ENCODE measurements at places on chromosomes 11 and 22.

- DNase-seq, result no peak
Observed at GRCh38 chr22:46596819-46597218, 23.4 kb upstream of the GRAMD4 start.

- no peak for DNase-seq
Observed at GRCh38 chr11:76365038-76365679, 15.8 kb downstream of the THAP12 start.

GRCh38 chr22:25747245-25747944, 5.4 kb downstream of the MYO18B start:
- DNase-seq, result peak; percentile 85

DNA sequence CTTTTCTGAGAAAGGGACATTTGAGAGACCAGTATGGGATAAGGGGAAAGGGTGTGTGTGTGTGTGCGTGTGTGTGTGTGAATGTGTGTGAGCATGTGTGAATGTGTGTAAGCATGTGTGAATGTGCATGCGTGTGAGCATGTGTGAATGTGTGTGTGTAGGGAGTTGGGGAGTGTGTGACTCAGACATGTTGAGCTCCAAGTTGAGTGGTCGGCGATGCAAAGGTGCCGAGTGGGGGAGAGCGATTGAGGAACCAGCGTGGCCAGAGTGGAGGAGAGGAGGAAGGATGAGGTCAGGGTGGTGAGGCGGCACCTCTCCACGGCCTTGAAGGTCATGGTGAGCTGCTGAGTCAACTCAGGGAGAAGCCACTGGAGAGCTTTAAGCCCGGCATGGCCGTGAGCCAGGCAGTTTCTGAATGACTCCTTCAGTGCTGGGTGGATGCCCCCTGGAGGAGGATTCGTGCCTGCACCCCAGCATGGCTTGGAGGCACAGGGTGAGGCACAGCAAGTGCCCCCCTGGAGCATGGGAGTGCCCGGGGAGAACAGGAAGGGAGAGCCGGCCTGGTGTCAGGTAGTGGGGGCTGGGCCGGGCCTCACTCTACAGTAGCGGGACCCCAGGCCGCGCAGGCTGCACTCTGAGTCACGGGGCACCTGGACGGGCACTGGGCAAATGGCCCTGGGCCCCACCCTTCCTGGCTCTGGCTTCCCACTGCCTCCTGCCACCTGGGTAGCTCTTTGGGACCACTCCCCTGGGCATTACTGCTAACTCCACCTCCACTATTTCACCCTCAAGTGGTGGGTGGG, 8.2 kb upstream of the CCDC88B start:
- DNase-seq, result peak; percentile 65

GRCh38 chr11:118265954-118266353, 1.9 kb upstream of the MPZL2 start:
- DNase-seq, result no peak

DNA sequence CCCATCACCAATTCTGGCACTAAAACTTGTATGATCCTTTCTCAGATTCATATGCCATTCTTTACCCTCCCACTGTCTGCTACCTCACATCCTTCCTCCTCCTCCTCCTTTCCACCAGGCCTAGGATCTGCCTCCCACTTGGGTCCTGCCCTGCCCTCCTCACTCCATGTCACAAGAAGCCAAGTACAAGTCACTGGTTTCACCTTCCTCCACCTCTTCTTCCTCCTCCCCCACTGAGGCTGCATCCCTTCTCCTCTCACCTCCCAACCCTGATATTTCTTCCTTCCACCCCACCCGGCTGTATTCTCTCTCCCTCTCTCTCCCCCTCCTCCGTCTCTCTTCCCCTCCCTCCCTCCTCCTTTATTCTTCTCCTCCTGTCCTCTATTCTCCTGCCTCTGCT, 46.6 kb downstream of the LARGE1 start:
- no peak for DNase-seq

DNA sequence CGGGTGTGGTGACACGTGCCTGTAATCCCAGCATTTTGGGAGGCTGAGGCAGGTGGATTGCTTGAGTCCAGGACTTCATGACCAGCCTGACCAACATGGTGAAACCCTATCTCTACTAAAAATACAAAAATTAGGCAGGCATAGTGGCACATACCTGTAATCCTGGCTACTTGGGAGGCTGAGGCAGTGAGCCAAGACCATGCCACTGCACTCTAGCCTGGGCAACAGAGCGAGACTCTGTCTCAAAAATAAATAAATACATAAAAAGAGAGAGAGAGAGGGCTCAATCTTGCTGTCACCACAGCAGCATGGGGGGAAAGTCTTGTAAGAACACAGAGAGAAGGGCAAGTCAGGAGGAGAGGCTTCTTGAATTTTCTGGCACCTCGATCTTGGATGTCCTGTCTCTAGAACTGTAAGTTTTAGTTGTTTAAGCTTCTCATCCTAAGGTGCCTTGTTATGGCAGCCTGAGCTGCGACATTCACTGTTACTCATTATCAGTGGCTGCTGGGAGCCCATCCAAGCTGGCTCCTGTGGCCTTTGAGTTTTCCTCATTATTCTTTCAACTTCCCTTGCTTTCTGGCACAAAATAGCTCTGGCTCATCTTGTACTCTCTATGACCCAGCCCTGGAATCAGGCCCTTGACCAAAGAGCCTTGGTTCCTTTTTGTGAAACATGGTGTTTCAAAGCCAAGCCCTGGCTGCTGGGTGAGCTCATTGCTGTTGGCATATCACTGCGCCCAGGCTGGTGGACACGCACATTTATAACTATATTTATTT, 8.0 kb upstream of the PSMC3 start:
- DNase-seq, result no peak

DNA sequence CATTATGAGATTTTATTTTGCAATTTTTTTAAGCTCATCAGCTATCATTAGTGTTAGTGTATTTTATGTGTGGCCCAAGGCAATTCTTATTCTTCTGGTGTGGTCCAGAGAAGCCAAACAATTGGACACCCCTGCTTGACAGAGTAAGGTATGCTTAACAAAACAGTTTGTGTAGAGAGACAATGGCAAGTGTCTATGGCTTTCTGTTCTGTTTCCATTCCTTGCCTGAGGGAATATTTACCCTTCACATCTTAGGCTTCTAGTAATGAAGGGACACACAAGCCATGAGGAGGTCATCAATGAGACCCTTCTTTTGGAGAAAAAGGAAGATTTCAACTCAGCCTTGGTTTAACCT, 1278.4 kb upstream of the TENM4 start:
- no peak for DNase-seq

DNA sequence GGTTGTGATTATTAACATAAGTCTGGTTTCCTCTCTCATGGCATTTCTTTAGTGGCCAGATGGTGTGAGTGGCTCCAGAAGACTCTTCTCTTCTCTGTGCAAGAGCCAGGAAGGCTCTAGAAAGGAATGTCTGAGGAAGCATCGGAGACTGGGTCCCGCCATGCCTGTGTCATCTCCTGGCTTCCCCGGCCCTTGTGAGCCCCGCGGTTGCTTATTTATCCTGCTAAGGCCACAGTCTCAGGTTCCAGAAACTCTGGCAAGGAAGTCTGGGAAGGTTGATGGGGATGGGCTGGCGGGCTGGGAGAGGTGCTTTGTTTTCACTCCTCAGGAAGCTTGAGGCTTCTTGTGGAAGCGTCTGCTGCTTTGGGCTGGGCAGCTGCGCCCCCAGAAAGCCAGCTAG, 18.9 kb downstream of the BCR start:
- no peak for DNase-seq

- no peak for DNase-seq
Observed at GRCh38 chr11:9211322-9211721, 53.8 kb downstream of the DENND5A start.

GRCh38 chr11:86208572-86208971, 36.0 kb upstream of the EED start:
- no peak for DNase-seq

- no peak for DNase-seq
Observed at GRCh38 chr22:31223786-31224191, 11.7 kb downstream of the LIMK2 start.

DNA sequence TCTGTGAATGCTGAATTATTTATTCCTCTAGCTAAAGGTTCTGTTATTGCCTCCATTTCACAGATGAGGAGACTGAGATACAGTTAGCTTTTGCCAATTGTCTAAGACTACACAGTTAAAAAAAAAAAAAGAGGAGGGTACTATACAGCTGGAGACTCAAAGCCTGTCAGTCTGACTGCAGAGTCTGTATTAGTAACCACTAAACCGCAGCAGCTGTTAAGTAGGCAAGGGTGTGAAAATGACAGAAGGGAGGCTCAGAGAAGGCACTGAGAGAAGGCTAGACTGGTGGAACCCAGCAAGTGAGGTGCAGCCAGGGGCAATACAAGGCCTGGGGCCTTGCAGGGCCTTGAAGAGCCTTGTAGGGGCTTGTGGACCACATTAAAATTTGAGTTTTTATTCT, 181.2 kb downstream of the CSNK2A3 start:
- no peak for DNase-seq

- DNase-seq, result no peak
Observed at GRCh38 chr22:47340851-47341436, 578.5 kb downstream of the TBC1D22A start.

GRCh38 chr11:122149202-122149601, 33.2 kb upstream of the BLID start:
- no peak for DNase-seq

DNA sequence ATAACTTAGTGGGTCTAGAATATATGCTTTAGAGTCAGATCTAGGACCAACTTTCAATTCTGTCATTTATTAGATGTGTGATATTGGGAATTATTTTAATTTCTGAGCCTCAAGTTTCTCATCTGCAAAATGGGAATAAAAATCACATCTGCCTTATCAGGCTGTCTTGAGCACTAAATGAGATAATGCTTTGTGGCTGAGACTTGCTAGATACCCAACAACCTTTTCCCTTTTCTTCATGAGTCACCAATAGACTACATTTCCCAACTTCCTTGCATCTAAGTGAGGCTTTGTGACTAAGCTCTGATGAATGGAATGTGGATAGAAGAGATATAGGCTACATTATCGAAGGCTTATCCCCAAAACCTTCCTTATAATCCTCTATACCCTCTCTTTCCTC, 220.7 kb upstream of the SESN3 start:
- DNase-seq, result no peak

- DNase-seq, result no peak
Observed at GRCh38 chr22:38786631-38787030, 7.3 kb downstream of the DNAL4 start.

DNA sequence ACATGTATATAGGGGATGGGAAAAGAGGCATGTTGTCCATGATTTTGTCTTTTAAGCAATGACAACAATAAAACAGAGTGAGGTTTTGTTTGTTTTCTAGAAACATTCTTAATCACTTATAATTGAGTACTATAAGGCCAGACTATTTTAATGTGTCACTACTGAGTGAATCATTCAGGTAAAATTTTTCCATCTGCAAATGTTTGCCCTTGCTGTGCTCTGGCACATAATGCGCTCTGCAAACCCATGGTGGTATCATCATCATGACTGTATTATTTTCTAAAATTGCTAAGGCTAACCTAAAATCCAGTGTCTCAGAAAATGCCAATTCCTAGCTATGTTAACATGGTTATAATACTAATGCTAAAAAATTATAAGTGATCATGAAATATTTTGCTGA, 261.2 kb downstream of the CADM1 start:
- DNase-seq, result no peak

DNA sequence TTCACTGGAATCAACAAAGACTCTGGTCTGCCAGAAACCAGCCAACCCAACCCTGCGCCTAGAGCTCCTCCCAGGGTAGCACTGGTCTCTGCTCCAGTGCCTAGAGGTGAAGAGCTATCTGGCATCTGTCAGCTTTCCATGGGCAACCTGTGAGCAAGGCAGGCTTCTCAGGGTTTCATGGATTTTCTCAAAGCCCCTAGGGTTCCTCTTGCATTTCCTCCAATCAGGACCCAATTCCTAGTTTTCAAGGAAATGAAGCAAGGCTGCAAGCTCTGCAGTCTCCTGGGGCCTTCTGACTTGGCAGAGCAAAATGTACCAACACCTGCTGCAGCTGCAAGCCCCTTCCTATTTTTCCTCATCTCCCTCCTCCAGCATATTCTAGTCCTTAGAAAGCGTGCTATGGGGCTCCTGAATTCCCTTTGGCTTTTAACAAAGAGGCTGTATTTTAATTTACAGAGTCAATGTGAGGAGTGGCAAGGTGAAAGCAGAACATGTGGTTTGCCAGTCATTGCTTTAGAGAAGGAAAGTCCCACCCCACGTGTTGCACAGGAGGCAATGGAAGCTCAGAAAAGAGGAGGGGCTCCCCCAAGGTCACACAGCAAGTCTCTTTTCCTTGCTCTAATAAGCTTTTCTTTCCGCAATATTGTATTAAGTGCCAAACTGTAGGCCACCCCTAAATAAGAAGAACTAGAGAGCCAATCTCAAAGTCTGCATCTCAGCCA, 33.0 kb upstream of the RIC3 start:
- DNase-seq, result no peak

DNA sequence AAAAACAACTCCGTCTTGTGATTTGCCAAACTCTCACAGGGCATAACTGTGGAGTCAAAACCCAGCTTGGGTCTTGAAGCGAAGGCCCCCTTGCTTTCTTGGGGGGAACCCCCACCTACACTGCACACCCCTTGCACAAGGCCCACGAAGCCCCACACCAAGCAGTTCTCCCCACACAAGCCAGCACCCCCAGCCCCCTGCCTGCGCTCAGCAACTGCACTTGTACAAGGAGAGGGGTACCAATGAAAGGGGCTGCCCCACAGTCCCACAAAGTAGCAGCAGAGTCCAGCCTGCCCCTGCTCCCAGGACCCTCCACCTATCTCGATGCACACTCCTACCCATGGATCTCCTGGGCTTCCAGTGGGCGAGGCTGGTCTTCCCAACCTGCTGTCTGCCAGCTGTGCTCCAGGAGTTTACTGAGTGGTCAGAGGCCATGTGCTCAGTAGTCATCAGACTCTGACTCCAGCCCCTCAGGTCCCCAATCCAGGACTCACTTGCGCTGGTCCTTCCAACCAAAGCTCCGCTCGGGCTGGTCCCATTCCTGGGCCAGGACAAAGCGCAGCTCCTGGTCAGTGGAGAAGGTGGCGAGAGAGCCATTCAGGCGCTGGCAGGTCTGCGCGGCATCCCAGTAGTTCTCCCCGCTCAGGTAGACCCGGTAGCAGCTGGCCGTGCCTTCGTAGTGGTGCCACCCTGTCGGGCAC, 57.7 kb downstream of the DGCR2 start:
- DNase-seq, result no peak

DNA sequence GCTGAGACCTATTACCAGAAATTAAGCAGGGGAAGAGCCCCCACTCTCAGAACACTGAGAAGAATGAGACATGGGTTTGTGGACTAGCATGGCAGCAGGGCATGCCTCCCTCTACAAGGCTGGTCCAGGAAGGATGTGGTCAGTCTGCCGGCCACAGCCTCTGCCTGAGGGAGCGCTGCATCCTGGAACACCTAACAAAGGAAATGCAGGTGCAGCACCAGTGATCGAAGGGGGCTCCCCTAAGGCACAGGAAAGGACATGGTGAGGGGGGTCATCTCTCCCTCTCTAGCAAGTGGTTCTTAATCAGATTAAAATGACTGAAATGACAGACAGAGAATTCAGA, 40.6 kb upstream of the ARL14EP start:
- DNase-seq, result no peak
